NCI-H524 treated with DMSO at 0.1 percent for 48 hours (cell line): ENCODE measurements at places on chromosomes 1 and 21.

DNA sequence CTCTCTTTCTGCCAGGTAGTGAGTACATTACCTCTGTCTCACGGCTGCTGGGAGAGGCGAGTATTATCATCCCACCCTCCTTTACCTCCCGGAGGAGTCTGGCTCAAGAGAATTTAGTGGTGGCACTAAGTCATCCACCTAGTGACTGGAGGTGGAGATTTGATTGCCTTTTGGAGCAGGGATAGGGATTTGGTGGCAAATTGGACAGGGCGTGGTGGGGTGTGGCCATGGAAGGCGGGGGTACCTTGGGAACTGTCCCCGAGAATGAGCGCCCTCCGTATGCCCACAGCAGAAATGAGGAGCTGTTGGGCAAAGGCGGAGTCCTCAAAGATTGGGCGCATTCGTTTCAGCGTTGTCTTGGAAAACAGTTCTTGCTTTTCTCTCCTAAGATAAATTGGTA is 32.1 kb upstream of the HMGN1 start:
- DNase-seq = no peak

DNA sequence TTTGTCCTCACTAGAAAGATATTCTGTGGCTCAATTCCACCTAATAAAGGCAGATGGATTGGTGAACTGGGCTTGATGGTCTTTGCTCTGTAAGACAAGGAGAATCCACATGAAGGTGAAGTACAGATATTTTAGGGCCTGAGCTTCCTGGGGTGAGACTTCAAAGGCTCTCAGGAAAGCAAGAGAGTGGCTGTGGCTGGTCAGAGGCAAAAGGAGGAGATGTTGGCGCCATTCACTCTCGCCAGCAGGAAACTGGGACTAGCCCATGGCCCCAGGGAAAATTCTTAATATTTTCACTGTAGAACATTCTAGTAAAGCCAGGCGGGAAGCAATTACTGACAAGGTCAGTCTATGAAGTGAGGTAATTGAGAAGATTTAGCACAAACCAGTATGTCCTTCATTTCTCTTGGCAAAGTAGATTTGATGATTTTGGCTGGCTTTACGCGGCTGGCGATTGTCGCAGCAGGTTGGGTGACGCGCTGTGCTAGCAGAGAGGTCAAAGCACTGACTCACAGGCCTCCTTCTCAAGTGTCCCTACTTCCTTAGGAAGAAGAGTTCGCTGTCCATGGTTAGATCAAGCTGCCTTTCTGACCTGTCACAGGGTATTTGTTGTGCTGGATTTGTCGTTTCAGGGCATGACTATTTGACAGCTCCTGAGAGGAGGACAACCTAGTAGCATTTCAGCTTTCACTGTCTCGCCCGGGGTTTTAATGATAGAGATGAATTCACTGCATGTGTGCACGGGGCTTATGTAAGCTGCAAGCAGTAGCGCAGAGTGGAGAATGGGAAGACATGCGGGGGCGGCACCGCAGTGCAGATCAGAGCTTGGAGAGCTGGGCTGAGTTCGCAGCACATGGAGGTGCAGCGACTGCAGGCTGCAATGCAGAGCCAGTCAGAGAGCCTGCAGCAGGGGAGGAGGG is 32.7 kb downstream of the XCL1 start:
- DNase-seq = no peak

DNA sequence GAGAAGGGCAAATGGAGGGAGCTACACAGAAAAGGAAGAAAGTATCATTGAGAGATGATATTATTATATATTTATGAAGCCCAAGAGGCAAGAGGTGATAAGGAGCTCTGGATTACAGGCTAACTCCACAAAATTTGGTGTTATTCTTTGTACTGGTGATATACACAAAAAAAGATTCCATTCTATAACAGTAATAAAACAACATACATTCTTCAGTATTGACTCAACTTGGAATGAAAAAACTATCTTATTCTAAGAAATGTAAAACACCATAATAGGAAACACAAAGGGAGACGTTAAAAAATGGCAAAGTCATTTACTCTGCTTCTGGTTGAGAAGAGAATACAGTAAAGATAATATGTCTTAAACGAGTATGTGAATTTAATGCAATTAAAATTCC is 99.4 kb downstream of the TEX35 start:
- no peak for DNase-seq

DNA sequence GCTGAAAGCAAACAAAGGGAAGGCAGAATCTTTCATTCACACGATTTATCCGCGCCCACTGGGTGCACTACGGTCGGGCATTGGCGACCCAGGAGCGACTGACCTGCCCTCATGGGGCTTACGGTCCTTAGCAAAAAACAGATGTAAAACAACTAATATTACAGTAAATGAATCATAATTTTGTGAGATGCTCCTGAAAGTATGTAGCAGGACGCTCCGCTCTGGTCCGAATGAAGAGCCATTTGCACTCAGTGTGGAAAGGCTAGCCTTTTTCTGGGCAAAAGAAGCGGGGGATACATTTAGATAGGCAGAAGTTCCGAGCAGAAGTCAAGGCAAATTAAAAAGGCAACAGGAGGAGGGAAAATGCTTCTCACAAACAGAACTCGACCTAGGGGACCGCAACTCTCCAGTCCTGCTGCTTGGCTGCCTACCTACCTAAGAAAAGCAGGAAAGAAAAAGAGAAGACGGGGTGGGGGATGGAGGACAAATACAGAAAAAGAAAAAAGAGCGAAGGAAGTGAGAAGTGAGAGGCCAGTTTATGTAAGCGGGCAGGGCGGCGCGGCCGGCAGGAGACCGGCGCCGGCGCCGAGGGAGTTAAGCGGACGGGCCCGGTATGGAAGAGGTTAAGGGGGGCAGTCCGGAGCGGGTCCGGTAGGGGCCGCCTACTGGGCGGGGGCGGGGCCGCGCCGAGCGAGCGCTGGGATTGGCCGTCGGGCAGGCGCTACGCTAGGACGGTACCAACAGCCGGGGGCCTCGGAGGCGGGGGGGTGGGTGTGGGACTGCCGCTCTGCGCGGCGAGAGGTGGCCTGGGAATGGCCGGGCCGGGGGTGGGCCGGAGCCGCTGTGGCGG is at the start of gene FAM20B:
TSS of gene FAM20B (plus strand) at position 770 of the 850 bp plus-strand sequence. CDS start 17,954 bp downstream, outside the sequence.
- peak; percentile 32 for DNase-seq

DNA sequence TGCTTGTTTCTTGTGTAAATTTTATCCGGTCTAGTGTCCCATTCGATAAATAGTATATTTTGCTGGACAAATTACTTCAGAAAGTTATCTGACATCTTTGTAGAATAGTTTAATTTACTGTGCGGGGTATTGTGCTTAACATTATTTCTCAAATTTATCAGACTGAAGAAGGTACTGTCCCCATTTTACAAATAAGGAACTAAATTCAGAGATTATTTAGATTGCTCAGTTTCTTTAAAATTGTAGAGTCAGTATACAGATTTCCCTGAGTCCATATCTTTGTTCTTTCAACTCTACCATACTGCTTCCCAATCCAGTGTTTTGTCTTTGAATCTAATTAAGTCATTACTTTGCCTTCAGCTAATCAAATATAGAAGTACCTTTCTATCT is 6.4 kb downstream of the ATP5PB start:
- DNase-seq = no peak

DNA sequence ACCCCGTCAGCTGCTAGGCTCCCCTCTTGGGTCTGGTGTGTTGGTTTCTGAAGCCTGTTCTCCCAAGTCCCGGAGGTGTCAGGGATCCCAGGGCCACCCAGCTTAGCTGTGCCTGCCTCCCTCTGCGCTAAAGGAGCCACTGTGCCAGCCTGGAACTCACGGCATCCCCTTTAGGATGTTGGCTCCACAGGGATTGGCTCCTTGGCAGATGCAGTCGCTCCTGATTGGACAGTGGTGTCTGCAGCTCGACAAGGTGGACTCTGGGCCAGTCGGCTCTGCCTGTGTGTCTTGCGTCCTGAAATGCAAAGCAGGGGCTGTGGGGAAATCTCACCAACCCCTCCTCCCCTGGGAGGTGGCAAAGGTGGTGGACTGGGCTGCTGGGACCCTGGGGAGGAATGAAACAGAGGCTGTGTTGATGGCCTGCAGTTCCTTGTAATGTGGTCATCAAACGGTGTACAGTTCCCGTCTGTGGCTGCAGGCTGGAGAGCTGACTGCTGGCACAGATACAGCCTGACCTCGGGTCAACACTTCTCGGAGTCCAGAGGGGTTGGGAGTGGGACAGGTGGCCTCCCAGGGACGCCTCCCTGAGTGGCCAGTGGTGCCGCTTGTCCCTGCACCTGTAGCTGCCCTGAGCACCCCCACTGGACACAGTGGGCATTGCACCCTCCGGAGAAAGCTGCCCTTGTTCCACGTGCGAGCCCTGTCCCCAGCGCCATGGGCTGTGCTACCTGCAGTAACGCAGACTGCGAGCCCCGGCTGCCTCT is 11.5 kb upstream of the KCNAB2 start:
- DNase-seq = peak; percentile 20

DNA sequence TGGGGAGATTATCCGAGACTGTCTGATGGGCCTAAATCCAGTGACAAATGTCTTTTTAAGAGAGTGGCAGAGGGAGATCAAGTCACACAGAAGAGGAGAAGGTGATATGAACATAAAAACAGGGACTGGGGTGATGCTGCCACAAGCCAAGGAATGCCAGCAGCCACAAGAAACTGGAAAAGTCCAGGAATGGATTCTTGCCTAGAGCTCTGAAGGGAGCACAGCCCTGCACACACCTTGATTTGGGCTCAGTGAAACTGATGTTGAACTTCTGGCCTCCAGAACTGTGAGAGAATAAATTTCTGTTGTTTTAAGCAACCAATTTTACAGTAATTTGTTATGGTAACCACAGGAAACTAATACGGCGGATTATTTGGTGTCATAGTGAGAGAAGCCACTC is 19.5 kb downstream of the CITED4 start:
- no peak for DNase-seq
